T1000 (cell line): ENCODE measurements at places on chromosomes 6 and 20.

GRCh38 chr6:39292637-39293036, 21.6 kb downstream of the KCNK17 start:
- DNase-seq: no peak

DNA sequence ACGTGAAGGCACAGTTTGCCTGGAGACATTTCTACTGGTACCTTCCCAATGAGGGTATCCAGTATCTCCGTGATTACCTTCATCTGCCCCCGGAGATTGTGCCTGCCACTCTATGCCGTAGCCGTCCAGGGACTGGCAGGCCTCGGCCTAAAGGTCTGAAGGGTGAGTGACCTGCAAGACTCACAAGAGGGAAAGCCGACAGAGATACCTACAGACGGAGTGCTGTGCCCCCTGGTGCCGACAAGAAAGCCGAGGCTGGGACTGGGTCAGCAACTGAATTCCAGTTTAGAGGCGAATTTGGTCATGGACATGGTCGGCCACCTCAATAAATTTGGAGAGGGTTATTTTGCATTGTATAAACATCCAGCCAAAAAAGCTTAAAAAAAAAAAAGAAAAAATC, 420.3 kb upstream of the FLRT3 start:
- DNase-seq: no peak

DNA sequence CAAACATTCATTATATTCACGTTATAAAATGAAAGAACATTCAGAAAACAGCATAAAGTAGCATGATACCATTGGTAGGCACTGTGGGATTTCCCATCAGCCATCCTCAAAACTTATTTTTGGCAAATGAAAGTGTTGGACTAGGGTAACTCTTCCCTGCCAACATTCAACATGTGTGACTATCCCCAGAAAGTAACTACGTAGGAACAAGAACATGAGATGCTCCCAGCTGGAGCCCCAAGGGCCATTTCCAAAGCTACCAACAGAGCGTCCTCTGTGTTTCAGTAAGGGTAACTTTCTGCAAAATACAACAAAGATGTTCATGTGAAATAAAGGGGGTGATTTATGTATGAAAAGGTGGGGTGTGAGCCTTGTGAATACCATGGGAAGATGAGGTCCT, 28.4 kb upstream of the PTPN1 start:
- DNase-seq: no peak

DNA sequence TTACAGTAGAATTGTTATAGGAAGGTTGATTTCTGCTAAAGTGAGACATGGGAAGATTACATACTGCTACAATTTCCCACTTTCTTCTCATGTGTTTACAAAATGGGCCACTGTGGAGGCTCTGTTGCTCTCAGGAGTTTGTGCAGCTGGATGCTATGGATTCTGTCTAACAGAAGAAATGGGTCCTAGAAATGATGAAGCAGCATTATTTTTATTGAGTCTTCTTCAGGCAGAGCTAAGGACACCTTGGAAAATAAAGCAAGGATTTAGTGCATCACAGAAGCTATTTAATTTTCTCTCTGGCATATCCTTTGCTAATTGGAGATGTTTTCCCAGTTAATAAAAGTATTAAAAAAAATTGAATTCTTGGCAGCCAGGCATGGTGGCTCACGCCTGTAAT, 29.2 kb downstream of the CCDC170 start:
- DNase-seq: no peak

- DNase-seq: no peak
Measured at GRCh38 chr6:147392917-147393625, 115.4 kb upstream of the SAMD5 start.

GRCh38 chr6:89984926-89985750, 90.9 kb downstream of the GJA10 start:
- no peak for DNase-seq

GRCh38 chr6:86148586-86148985, 505.9 kb upstream of the SYNCRIP start:
- no peak for DNase-seq

DNA sequence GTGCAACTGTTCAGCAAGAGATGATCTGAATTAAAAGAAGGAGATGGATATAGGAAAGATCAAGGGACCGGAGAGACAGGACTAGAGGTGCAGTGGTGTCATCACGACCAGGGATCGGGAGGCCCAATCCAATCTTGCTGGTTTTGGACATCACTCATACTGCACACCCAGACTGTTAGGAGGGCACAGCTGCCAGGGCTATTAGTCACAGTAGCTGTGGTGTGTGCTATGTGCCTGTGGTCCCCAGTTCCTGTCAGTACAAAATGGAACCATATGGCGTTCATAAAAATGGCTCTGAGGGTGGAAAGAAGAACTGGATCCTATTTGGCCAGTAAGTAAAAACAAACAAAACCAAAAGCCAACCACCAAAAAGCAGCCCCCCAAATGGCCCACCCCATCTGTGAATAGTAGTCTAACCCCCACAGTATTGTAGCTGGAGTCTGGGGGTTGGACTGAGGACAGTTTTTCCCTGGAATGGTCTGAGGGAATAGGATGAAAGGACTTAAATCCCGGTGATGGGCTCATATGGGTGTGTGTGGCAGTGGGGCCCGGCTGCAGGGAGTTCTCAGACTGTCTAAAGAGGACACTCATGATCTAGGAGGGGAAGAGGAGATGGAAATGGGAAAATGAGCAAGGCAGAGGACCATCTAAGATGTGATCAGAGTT, 9.3 kb upstream of the NNAT start:
- no peak for DNase-seq

DNA sequence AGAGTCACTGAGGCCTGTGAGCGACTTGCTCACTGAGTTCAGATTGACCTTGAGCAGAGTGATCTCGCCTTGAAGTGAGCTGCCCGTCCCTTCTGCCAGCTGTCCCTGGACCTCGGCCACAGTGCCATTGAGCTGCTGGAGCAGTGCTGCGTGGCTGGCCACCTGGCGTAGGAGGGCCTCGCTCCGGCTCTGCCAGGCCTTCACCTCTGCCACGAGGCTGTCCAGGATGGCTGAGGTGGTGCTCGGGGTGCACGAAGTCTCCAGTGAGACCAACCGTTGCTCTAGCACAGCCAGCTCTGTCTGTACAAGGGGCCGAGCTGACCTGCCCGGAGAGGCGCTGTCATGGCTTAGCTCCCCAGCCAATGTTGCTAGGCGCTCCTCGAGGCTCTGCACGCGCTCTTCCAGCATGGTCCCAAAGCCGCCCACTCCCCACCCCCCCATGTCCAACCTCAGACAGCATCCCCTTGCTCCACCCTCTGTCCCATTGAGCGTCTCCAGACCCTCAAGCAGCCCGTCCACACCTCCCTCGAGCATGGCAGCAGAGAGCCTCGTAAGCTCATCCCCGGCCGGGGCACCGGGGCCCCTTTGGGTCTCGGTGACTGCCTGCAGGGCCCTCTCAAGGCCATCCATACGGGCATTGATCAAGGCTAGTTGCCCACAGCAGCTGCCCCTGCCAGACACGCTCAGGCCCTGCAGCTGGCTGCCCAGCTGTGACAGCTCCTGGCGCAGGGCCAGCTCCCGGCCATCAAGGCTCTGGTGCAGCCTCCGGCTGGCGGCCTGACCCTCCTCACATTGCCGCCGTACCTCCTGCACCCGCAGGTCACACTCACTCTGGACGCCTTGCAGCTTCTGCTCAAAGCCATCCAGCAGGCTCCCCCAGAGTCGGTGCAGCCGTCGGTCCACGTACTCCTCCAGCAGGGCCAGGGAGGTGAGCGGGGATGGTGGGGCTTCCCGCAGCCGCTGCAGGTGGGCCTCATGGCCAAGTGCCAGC, 4.6 kb downstream of the EMILIN3 start:
- no peak for DNase-seq

- no peak for DNase-seq
Measured at GRCh38 chr20:14950633-14951032, 613.2 kb upstream of the FLRT3 start.

GRCh38 chr6:11144393-11144851, 32.9 kb upstream of the ERVFRD-1 start:
- DNase-seq: peak; percentile 49

- DNase-seq: peak; percentile 31
Measured at GRCh38 chr6:31356946-31357466, at the start of gene HLA-B. TSS of gene HLA-B (minus strand) at chr6:31357179. CDS start at chr6:31357158, 21 bp downstream.

- DNase-seq: no peak
Measured at GRCh38 chr6:26006086-26006939, 43.7 kb downstream of the TRIM38 start.

DNA sequence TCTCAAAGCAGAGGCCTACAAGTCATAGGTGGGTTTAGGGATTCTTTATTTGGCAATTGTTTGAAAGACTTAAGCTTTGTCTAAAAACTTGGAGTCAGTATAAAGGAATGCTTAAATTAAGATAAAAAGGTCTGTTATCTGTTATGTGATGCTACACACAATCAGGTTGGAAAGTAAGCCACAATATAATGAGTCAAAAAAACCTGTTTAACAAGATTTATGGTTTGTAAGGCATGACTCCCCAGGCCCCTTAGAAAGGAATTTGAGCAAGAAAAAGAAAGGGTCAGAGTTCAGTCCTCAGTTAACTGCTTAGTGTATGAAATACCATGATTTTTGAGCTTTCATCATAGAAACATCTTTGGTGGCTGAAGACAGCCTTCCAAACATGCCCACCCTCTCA, 66.8 kb upstream of the HMGN3 start:
- DNase-seq: no peak

DNA sequence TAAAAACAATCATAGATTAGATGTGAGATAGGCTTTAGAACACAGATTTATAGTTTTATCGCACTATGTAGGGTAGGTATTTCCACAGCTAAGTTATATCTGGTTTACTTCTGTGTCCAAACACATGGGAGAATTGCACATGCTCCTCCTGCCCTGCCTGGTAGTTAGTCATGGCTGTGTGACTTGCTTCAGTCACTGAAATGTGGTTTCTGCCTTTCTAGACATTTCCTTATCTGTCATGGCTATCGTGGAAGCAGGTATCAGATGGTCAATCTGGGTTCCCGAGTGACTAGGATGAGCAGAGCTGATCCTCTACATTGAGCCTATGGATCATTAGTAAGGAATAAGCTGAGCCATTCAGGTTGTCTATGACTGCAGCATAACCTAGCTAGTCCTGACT, 117.8 kb upstream of the GMDS start:
- DNase-seq: no peak

DNA sequence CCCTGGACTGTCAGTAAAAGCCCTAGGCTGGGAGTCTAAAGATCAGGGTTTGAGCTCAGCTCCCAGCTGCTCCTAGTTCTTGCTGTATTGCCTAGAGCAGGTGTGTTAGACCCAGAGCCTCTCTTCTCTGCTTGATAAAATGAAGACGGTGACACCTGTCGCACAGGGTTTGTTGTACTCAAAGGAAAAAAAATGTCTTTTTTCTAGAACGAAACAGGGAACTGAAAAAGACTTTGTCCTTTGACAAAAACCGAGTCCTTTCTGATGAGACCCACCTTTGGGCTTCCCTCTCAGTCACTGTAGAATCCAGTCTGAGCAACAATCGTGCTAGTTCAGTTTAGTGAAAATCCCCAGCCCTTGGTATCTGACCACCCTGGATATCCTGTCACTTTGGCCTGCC, 102.1 kb upstream of the LAMP5 start:
- no peak for DNase-seq

DNA sequence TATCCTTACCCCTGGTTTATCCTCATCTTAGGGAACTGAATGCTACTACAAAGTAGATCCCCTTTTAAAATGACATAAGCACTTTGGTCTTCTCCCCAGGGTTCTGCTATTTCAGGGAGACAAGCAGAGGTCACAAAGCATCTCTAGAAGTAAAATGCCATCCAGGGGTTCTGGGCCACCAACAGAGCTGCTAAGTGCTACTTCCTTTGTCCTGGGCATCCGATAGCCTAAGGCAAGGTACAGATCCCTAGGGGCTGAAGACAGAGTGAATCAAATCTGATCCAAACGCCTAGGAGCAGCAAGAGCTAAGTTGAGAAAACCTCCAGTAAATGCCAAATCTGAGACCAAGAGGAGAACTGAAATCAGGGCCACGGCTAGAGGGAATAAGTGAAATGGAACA, 161.2 kb downstream of the PTPRT start:
- no peak for DNase-seq

- no peak for DNase-seq
Measured at GRCh38 chr20:63463400-63464288, 8.8 kb downstream of the KCNQ2 start.

GRCh38 chr6:121901432-121901831, 466.0 kb downstream of the GJA1 start:
- DNase-seq: no peak

DNA sequence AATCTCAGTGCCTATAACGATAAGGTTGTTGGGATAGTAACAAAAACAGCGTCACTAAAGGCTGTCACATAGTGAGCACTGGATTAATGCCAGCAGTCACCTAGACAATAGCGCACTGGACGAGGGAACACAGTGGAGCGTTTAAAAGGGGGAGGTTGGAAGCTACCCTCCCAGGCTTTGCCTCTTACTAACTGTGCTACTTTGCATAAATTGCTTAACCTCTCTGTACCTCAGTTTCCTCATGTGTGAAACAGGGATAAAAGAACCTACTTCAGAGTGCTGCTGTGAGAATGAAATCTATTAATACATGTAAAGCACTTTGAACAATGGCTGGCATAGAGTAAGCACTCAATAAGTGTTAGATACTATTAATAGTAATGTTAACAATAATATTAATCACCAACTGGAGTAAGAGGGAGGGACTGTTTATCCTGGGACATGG, 10.5 kb downstream of the BCL2L1 start:
- no peak for DNase-seq

DNA sequence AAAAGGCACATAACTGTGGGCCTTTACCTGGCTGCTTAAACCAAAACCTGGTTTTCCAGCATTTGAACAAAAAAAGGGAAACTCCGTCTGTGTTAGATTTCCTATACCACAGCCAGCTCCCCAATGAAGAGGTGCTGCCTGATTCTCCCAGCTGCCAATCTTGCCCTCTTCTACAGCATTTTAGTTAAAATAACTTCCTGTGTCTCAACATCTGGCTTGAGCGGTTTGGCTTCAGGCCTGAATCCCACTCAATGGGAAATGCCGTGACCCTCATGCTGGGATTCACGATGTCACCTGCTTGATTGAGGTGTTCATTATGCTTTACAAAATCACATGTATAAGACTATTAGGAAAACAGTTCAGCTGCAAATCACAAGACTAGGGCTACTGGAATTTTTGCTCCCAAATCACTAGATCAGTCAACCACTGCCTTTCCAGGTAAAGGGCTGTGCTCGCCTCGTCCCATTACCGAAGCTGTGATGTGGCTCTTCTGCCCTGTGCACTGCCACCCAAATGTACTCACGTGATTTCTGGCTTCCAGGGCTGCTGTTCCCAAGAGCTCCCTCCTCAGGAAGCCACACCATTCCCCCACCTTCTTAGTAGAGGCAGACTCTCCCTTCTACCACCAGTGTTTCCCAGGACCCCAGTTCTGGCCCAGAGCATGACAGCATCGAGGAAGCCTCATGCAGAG, 94.6 kb downstream of the PSMG4 start:
- no peak for DNase-seq
